PC-9 (cell line): ENCODE measurements at places on chromosomes 7 and 10. TPM values are rescaled to one million over a fixed set of nuclear protein-coding genes. Genes with fewer than 3 reads are reported as not detected.

The RNF148 gene
- 0.70 and 0.72 TPM in 2 replicates for total RNA-seq

The MBL2 gene
- total RNA-seq: not detected in 2 replicates

The ZNF488 gene
- total RNA-seq: 11.4 and 18.1 TPM in 2 replicates

The GRK5 gene
- total RNA-seq: 4.8 and 5.3 TPM in 2 replicates

The OR2A1 gene
- total RNA-seq: not detected in 2 replicates

The GIMAP4 gene
- total RNA-seq: not detected in 2 replicates

The KLF14 gene
- not detected in 2 replicates for total RNA-seq

The OR2A25 gene
- total RNA-seq: not detected in 2 replicates

The CCL24 gene
- total RNA-seq: not detected in 2 replicates

The NEUROD6 gene
- not detected in 2 replicates for total RNA-seq

The ADCY1 gene
- total RNA-seq: not detected in 2 replicates

The SLC18A3 gene
- not detected in 2 replicates for total RNA-seq
